Left ventricle myocardium superior (tissue), 1 donor: ENCODE measurements at places on chromosomes 3 and 15.

GRCh38 chr3:102466001-102466400, 31.2 kb downstream of the ZPLD1 start:
- no peak for DNase-seq

DNA sequence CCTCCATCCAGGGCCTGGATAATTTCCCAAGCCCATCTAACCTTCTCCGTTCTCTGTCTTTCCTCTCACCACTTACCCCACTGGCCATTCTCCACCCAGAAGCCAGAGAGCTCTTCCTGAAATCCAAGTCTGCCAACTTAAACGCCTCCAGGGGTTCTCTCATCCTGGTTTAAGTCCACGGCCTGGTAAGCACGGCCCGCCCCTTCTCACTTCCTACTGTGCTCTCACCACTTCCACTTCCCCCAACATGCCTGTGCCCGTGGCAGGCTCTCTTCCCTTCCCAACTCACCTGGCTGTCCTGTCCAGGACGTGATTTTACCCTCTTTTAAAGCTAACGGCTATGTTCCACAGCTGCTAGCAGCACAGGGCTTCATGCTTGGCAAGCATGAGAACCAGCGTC, 1.7 kb upstream of the CX3CR1 start:
- no peak for DNase-seq

- DNase-seq, result no peak
Measured at GRCh38 chr15:89308236-89308635, 26.4 kb downstream of the POLG start.

GRCh38 chr3:129333891-129334290, 55.2 kb downstream of the HMCES start:
- no peak for DNase-seq

GRCh38 chr3:50340448-50341329, at the start of gene RASSF1:
TSS of gene RASSF1 (minus strand) at chr3:50340836. CDS start at chr3:50340805, 31 bp downstream.
- DNase-seq, result peak; percentile 89

GRCh38 chr3:123883701-123884202, 380 bp downstream of the MYLK start:
- DNase-seq, result peak; percentile 34

- DNase-seq, result no peak
Measured at GRCh38 chr3:181727341-181728032, 15.8 kb downstream of the SOX2 start.

DNA sequence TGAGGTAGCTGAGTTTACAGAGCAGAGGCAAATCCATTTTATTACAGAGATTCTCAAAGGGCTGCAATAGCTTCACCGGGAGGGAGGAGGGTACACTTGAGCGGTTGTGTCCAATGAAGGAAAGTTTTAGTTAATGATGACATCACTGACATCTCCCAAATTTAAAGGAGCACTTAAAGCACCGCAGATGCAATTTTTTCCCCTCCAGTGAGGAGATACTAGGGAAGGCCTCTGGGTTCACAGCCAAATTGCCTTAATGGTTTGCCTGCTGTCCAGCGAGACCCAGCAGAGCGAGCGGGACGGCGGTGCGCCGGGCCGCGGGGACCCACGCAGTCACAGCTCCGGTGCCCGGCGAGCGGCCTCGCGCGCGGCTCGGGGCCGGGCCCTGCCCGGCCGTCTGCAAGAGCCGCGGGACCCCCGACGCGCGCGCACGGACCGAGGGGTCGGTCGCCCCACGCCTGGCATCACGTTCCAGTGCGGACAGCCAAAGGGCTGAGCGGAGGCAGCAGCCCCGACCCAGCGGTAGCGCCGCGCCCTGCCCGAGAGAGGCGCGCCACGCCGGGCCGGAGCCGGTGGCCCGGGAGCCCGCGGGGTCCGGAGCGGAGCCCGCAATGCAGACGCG, 160.5 kb upstream of the CHRNA7 start:
- DNase-seq, result peak; percentile 44

DNA sequence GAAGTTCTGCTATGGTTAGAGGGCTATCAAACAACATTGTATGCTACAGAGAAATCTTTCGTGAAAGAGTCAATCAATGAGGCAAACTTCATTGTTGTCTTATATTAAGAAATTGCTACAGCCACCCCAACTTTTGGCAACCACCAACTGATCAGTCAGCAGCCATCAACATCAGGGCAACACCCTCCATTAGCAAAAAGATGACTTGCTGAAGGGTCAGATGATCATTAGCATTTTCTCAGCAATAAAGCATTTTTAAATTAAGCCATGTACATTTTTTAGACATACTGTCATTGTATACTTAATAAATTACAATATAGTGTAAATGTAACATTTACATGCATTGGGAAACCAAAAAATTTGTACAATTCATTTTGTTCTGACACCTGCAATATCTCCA, 53.1 kb downstream of the LYZL4 start:
- no peak for DNase-seq

DNA sequence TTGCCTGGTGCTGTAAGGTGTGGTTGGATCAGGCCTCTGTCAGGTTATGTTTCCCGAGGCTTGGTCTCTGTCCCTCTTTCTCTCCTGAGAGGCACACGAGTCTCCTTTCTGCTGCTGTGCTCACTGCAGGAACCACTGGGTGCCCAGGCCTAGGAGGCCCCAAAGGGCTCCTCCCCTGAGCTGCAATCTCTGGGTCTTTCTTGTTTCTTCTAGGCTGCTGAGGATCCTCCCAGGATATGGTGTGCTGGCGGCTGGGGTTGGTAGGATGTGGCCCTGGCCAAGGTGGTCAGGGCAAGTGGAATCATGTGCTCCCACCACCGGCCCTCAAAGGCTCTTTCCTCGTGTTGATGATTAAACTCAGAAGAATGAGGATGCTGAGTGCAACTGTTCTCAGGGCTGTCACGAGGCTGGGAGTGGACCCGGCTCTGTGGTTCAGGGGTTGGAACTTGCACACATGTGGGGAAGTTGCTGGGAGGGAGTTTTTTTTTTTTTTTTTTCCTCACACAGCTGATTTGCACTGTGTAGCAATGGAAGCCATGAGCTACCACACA, 43.6 kb upstream of the CTSH start:
- peak; percentile 58 for DNase-seq

GRCh38 chr15:47129033-47129432, 588.3 kb upstream of the SEMA6D start:
- DNase-seq, result no peak

DNA sequence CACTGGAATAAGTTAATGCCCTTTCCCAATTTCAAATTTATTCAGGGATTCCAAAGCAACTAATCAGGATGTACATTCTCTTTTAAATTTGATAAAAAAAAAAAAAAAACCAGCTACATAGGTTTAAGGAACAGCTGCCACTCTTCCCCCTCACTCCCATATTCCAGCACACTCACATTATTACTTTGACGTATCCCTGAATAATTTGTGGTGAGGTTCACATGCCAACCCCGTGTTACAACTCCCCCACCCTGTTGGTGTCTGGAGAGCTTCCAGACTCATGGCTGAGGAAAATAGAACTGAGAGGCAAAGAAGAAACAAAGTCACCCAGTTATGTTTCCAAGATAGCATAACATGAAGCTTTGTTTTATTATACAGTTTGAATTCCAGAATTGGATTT, 300.5 kb upstream of the MME start:
- no peak for DNase-seq

- DNase-seq, result no peak
Measured at GRCh38 chr3:107382631-107383030, 5.4 kb downstream of the CCDC54 start.

DNA sequence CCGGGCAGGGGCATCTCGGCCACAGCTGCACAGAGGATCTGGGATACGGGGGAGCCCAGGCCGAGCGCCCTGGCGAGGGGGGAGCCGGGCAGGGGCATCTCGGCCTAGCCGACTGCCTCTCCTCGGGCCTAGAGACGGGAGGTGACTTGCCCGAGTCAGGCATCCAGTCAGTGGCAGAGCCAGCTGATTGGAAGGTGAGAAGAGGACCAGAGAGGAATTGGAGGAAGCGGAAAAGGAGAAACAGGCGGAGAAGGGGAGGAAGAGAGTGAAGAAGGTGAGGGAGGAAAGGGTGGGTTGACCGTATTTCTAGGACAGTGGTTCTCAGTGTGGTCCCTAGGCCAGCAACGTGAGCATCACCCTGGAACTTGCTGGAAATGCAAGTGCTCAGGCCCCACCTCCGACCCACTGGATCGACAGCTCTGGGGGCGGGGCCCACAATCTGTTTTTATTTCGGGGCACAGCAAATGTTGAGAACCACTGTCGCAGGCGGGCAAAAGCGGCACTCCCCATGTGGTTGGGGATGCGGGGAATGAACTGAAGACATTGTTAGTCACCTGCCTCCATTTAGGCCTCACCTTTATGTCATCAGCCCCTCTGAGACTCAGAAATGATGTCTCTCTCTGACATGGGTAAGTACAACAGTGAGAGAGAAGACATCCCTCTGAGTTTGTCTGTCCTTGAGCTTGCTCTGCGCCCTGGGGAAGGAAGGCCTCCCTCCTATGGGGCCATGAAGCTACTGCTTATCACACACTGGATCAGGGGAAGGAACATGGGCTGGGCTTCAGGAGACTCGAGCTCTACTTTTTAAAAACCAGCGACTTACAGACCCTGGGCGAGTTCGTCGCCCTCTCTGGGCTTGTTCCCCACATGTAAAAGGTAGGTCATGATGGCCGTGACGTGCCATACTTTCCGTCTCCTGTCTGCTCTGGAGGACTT, 1.0 kb upstream of the MELTF start:
- no peak for DNase-seq

GRCh38 chr3:143360244-143360643, 240.7 kb downstream of the CHST2 start:
- no peak for DNase-seq

DNA sequence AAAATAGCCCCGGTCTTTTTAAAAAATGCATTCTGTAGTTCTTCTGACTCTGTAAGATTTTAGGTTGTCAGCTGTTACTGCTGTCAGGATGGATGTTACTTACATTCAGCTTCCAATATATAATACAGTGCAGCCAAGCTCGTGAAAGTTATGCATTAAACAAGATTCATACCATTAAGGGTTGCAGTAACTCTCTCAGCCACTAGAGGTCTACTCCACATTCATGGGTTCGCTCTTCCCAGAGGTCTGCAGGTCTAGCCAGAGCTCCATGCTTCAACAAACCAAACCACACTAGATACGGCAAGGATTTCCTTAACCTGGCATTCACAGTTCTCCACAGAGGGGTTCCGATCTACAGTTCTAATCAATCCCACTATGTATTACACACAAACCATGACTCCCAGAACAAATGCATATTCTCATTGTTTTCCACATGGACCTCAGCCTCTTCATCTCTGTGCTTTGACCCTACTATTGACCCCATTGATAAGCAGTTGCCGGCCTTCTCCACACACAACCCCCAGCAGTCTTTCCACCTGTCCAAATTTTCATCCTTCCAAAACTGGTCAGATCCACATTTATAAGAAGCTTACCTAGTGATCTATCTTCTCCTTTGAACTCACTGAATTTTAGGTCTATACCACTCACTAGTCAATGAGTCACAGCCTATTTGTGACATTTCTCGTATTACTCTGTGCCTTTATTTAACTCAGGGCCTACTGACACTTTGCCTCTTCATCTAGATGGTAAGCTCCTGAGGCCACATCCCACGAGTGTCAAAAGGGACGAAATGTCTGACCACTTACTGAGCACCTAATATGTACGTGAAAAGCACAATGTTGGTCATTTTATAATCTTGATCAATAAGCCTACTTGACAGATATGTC, 33.7 kb downstream of the RORA start:
- no peak for DNase-seq

GRCh38 chr15:77436822-77437221, 16.1 kb downstream of the HMG20A start:
- no peak for DNase-seq

DNA sequence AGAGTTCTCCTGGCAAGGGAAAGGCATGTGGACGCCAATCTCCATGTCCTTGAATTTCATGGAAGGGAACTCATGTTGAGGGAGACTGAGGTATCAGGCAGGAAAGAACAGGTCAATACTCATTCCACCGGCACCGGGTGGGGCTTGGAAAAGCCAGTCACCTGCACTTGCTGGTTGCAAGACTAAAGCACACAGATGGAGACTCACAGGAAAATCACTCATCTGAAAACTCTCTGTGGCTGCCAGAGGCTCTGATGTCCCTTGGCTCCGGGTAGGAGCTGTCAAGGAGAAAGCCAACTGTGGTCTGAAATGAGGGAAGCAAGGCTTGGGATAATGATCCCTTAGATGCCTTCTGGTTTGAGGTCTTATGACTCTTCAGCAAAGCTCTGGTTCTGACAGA, 8.7 kb upstream of the CGNL1 start:
- DNase-seq, result no peak

GRCh38 chr3:122679882-122680474, 661 bp upstream of the PARP14 start:
- DNase-seq, result peak; percentile 31

DNA sequence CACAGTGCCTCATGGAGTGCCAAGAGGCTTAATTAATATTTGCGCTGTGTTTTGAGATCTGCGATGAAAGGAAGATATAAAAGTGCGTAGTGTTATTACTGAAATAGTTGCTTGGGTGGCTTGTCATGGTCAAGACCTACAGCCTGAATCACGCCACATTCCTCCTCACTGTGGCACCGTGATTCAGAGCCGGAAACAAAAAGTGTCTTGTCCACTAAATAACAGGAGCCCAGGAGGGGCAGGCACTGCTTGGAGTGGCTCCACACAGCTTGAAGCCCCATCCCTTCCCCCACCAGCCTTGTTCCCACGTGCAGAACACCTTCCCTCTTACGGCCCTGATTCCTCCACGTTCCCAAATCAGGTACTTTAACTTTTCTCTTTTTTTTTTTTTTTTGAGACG, 1.2 kb upstream of the LRRC15 start:
- DNase-seq, result no peak

DNA sequence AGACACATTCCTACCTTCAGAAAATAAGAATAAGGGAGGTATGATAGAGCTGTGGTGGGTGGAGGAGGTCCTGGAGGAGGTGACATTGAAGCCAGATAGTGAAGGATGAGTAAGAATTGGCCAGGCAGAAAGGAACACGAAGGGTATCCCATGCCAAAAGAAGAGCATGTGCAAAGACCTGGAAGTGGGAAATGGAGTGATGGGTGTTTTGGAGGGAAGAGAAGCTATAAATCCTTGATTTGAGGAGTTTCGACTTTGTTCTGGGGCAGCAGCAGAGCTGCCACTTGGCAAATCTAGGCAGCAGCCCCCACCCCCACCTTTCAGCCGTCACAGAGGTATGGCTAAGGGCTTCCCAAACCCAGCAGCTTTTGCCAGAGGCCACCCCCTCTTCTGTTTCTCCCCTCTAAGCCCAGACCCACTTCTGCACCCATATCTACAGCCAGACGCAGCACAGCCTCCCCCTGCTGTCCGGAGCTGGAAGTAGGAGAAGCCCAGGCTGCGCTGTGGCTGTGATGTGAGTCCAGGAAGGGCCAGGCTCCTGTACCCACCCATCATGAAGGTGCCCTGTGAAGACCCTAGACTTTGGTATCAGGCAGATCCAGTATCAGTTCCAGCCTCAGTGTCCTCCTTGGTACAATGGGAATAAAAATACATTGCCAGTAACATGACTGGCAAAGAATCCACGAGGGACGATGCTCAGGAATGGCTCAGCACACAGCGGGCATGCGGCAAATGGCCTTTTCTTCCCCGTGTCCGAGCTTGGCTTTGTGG, 188.7 kb upstream of the LINGO1 start:
- DNase-seq, result peak; percentile 71
